ENCODE measurements at places on chromosomes 6 and 20. TPM values are rescaled to one million over a fixed set of nuclear protein-coding genes. Genes with fewer than 3 reads are reported as not detected.

DNA sequence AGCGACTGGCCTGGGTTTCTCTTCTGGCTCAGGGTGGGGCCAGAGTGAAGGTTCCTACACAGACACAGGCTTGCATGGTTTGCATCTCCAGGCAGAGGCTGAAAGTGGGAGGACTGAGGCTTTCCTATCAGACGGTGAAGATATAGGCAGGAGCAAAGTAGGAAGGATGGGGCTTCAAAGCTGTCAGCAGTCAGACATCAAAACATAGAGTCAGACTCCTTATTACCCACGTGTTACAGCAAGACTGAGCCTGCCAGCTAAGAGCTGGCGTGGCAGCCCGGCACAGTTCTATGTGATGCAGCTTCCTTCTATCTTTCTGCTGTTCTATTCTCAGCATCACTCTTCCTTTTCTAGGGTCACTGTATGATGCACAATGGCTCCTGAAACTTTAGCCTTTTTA, 445.1 kb downstream of the DOK5 start:
- H3K27me3 ChIP-seq = no peaks in the 10 kb centered on the region
- H3K4me3 ChIP-seq = no peak overlapping the region
- H3K27ac ChIP-seq = no peak overlapping the region

DNA sequence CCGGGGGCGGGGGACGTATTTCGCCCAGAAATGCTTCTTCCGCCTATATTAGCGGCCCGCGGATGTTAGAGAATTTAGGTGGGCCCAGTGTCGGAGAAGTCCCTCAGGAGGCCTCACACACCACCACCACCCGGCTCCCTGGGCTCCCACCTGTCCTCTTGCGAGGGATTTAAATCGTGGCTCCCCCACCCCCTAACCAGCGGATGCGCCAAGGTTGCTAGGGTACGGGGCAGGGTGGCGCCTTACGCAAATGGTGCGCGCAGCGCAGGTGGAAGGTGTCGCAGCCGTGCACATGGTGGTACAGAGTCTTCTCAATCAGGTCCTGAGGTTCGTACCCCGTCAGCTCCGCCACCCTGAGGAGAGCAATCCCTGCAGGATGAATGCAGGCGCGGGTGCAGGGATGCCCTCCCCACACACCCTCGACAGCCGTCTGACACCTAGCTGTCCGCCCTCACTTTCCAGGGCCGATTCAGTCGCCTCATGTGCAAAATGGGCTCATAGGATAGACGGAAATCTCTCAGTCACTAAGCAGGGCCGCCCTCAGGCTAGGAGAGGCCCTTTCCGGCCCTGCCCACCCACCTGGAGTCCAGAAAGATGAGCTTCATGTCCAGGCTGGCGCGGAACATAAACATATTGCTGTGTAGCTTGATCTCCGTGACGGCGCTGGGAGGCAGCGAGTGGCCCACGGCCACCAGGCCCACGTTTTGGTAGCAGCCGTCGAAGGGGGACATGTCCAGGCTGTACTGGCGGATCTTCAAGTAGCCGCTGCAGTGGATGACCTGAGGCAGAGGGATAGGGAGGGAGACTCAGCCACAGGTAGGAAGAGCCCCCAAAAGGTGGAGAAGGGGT, 16.6 kb downstream of the SIM1 start:
- H3K4me1 ChIP-seq = no peaks in the 10 kb centered on the region
- no peaks in the 10 kb centered on the region for H3K36me3 ChIP-seq
- DNase-seq = no peak
- peaks cover 99% of the 10 kb centered on the region for H3K27me3 ChIP-seq

DNA sequence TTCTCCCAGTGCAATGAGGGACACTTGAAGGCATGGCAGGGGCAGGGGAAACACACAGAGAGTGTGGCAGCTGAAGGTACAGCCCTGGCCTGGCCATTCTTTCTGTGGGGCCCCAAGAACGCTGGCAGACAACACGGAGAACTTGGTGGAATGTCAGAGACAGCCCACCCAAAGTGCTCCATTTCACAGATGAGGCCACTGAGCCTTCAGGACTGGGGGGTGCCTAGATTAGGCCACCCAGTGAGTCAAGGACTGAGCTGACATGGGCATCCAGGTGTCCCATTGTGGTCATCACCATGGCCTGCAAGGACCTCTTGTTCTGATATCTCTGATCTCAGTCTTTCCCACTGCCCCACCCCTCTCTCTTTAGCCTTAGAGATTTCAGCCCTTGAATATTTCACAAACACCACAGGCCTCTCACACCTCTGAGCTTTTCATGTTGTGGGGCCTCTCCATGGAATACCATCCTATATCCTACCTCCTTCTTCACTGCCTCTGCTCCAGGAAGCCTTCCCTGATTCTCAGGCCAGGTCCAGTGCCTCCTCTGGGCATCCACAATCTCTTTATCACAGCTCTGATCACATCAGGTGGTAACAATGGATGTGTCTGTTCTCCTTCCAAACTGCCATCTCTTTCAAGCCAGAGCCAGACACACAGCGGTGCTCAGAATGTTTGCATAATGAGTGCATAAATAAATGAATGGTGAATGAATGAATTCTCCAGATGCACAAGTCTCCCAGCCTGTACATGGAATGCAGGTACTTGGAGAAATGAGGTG, 2.0 kb upstream of the RSPO4 start:
- no peak for DNase-seq
- no peak overlapping the region for H3K4me3 ChIP-seq
- H3K36me3 ChIP-seq = no peaks in the 10 kb centered on the region
- peaks cover 29% of the 10 kb centered on the region for H3K27me3 ChIP-seq
- H3K27ac ChIP-seq = no peak overlapping the region

Gene HSPA12B
- total RNA-seq = 23.3 TPM

Gene KCNK17
- not detected for total RNA-seq

Gene BFSP1
- total RNA-seq = 0.63 TPM

Measured in tibial nerve (tissue), 4 donors.